ENCODE measurements at places on chromosomes 4 and X. TPM values are rescaled to one million over a fixed set of nuclear protein-coding genes. Genes with fewer than 3 reads are reported as not detected.

GLRA3 gene
- polyA plus RNA-seq, result not detected

GRCh38 chr4:147594107-147594506 lies 23.1 kb upstream of the TMEM184C start:
- no peak overlapping the region for H3K4me3 ChIP-seq
- H3K36me3 ChIP-seq, result no peaks in the 10 kb centered on the region
- H3K27me3 ChIP-seq, result no peaks in the 10 kb centered on the region
- no peak for DNase-seq
- no peak overlapping the region for H3K27ac ChIP-seq

NDST4 gene
- polyA plus RNA-seq, result not detected

- no peaks in the 10 kb centered on the region for H3K4me1 ChIP-seq
- no peak for DNase-seq
- no peaks in the 10 kb centered on the region for H3K36me3 ChIP-seq
- H3K27me3 ChIP-seq, result no peaks in the 10 kb centered on the region
- H3K27ac ChIP-seq, result no peak overlapping the region
- no peak overlapping the region for H3K4me3 ChIP-seq
These were observed 47.2 kb downstream of the UGT2B11 start for GRCh38 chr4:69167300-69167699.

DNA sequence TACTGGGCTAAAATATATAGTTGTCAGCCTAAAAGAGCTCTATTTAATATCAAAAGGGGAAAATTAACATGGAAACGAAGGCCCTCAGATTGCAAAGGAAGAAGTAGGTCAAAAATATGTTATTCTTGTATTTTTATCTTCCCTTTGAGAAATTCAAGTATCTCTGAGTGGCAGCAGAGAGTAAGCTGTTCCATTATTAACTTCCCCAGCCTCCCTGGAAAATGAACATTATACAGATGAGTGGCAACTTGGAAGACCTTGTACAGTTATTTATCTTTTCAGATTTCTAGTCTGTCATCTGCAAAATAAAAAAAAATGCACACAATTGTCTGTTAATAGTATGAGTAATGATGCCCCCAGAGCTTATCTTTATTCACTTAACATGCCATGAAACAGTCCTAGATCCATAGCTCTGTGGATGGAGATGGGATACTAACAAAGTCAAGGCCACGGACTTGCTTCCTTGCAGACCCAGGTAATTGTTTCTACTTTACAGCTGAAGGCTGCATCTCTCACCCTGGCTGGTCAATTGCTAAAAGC lies 93.0 kb downstream of the CORIN start:
- no peaks in the 10 kb centered on the region for H3K36me3 ChIP-seq
- no peak overlapping the region for H3K4me3 ChIP-seq
- H3K27me3 ChIP-seq, result no peaks in the 10 kb centered on the region
- H3K4me1 ChIP-seq, result no peaks in the 10 kb centered on the region

CYBB gene
- polyA plus RNA-seq, result not detected

DNA sequence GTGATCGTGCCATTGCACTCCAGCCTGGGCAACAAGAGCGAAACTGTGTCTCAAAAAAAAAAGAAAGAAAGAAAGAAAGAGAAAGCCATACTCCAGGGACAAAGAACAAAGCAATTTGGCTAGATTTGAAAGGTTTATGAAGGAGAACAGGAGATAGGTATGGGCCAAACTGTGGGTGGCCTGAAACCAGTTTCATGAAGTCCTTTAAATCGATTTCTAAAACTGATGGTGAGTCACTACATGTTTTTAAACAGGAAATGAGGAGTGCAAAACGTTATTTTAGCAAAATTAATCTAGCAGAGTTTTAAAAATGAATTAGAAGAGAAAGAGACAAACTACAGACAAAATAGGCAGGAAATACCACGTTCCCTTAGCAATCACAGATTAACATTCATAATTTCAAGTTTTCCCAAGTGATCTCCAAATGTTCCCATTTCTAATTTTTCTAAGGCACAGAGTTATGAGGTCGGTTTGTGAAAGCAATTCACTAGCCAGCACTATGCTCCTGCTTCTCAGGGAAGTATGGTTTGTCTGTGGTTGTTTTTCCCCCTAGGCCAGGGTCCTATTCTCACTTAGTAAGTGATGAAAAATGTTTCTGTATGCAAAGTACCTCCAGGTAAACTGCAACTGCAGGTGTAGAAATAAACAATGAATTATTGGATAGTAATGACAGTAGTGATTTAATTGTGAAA lies 190.6 kb downstream of the PPP3CA start:
- H3K4me1 ChIP-seq, result peaks cover 27% of the 10 kb centered on the region
- no peaks in the 10 kb centered on the region for H3K36me3 ChIP-seq
- H3K27ac ChIP-seq, result peak overlapping the region; percentile 62
- DNase-seq, result no peak

GRCh38 chr4:18051281-18051680 lies 29.7 kb upstream of the LCORL start:
- H3K36me3 ChIP-seq, result no peaks in the 10 kb centered on the region
- DNase-seq, result no peak
- no peak overlapping the region for H3K4me3 ChIP-seq
- no peaks in the 10 kb centered on the region for H3K27me3 ChIP-seq

SEPTIN6 gene
- polyA plus RNA-seq, result 12.6 TPM

DNA sequence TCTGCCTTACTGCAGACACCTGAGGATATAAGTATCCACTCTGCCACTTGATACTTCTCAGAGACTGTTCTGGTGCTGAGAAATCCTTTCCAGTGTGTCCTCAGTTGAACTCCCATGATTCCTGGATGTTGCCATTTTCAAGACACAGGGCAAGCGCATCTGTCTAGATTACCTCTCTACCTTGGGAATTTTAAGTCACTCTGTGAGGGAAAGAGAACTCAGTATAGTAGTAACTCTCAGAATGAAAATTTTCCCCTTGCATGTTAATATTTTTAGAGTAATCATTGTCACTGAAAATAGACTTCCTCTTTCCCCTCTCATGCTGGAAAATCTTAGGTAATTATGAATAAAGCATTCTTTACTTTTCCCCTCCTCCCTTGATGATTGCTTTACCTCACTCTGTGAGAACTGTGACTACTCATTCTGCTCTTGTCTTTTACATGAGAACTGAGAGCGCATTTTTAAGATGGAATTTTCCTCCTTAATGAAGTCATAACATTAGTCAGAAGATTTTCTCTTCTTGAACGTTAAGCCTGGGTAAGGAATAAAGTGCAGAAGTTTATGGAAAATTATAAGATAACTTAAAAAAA lies 45.0 kb downstream of the TET2 start:
- H3K27ac ChIP-seq, result no peak overlapping the region
- no peak for DNase-seq
- peaks cover 29% of the 10 kb centered on the region for H3K4me1 ChIP-seq
- H3K27me3 ChIP-seq, result no peaks in the 10 kb centered on the region
- H3K4me3 ChIP-seq, result no peak overlapping the region

- peaks cover 2% of the 10 kb centered on the region for H3K36me3 ChIP-seq
- H3K27me3 ChIP-seq, result no peaks in the 10 kb centered on the region
- no peak for DNase-seq
- H3K4me3 ChIP-seq, result no peak overlapping the region
These were observed 19.6 kb downstream of the WDR19 start for GRCh38 chr4:39201963-39202362.

DNA sequence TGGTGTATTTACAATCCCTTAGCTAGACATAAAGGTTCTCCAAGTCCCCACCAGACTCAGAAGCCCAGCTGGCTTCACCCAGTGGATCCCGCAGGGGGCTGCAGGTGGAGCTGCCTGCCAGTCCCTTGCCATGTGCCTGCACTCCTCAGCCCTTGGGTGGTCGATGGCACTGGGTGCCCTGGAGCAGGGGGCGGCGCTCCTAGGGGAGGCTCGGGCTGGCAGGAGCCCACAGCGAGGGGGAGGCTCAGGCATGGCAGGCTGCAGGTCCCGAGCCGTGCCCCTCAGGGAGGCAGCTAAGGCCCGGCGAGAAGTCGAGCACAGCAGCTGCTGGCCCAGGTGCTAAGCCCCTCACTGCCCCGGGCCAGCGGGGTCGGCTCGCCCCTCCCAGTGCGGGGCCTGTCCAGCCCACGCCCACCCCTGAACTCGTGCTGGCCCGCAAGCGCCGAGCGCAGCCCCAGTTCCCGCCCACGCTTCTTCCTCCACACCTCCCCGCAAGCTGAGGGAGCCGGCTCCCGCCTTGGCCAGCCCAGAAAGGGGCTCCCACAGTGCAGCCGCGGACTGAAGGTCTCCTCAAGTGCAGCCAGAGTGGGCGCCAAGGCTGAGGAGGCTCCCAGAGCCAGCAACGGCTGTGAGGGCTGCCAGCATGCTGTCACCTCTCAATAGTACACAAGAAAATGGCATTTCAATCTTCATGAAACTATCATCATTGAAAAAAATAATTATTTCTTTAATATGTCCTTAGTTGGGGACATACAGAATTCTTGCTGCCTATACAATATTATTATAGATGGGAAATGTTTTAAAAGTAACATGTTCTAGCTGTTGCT lies 189.1 kb downstream of the SLC7A11 start:
- no peaks in the 10 kb centered on the region for H3K36me3 ChIP-seq
- H3K4me1 ChIP-seq, result peaks cover 37% of the 10 kb centered on the region
- H3K4me3 ChIP-seq, result no peak overlapping the region
- H3K27ac ChIP-seq, result peak overlapping the region; percentile 42

DNA sequence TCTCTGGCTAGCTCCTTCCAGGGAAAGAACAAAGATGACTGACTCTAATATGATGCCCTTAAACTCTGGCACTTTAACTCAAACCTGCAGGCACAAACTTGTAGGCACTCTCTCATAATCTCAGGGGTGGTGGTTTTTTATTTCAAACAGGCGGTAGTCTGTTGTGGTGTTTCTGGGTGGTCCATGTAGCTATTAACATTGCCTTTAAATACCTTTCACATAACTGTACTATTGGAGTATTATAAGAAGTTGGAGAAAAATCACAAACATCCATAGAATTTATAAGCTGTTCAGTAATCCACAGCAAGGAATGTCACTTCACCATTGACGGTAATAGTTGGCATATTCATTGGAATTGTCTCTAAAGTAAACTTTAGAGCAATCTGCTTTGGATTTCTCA lies 204.2 kb upstream of the PDE5A start:
- no peaks in the 10 kb centered on the region for H3K36me3 ChIP-seq
- no peaks in the 10 kb centered on the region for H3K4me1 ChIP-seq
- no peak for DNase-seq
- H3K27me3 ChIP-seq, result no peaks in the 10 kb centered on the region
- no peak overlapping the region for H3K4me3 ChIP-seq

DNA sequence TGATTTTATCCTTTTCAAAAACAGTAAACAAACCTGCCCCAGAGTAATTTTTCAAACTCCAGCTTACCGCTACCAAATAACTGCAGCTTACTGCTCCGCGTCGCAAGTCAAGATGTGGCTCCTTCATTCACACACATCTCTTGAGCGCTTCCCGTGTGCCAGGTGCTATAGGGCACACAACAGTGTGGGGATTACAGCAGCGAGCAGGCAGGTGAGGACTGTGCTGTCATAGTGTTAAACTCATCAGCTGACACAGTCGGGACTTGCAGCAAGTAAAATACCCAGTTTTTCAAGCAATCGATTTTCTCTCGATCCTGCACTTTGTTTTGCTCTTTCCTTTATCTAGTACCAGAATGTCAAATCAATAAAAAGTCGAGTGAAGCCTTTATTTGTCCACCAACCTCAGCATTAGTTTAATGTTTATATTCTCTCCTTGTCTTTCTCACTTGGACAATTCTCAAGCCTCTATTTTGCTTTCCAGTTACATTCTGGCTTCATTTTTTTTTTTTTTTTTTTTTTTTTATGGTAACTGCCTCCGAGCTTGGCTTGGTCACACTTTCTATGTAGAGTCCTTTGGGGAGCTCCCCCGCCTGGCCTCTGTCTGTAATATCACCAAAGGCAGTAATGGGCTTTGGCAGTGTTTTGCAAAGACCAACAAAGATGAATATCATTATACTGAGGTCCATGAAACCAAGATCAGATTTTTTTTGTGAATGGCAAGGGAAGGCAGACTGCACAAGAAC lies 8.3 kb upstream of the ASB5 start:
- no peaks in the 10 kb centered on the region for H3K27me3 ChIP-seq
- H3K4me1 ChIP-seq, result peaks cover 9% of the 10 kb centered on the region

GRCh38 chr4:58658701-58659100 lies 1548.5 kb upstream of the IGFBP7 start:
- H3K4me3 ChIP-seq, result no peak overlapping the region
- H3K27ac ChIP-seq, result no peak overlapping the region

PPP1R2C gene
- polyA plus RNA-seq, result not detected

NUDT9 gene
- 16.9 TPM for polyA plus RNA-seq
